ENCODE measurements at places on chromosomes 3 and 15. TPM values are rescaled to one million over a fixed set of nuclear protein-coding genes. Genes with fewer than 3 reads are reported as not detected.

- no peak for ATAC-seq
Observed at GRCh38 chr3:182436547-182436946, 356.8 kb upstream of the ATP11B start.

- ATAC-seq: no peak
Observed at GRCh38 chr3:126343649-126344035, 13.6 kb downstream of the KLF15 start.

DNA sequence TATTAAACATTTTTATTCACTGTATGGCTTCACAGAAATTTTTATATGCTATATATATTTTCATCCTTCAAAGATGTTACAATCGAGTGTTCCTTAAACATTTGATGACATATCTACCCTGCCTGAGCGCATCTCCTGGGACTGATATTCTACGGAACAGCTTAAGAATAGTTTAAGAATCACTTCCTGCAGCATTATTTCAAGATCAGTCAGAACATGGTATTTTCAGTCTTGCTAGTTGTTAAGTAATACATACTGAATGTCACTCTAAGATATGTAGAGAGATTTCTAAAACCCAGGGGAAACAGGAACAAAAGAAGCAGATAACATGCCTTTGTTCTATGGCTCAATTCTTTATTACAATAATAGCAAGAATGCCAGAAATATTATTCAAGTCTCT, 8.7 kb downstream of the COL8A1 start:
- no peak for ATAC-seq

The MYNN gene
- total RNA-seq: 32.8 TPM
